ENCODE measurements at places on chromosomes 11 and 22.

DNA sequence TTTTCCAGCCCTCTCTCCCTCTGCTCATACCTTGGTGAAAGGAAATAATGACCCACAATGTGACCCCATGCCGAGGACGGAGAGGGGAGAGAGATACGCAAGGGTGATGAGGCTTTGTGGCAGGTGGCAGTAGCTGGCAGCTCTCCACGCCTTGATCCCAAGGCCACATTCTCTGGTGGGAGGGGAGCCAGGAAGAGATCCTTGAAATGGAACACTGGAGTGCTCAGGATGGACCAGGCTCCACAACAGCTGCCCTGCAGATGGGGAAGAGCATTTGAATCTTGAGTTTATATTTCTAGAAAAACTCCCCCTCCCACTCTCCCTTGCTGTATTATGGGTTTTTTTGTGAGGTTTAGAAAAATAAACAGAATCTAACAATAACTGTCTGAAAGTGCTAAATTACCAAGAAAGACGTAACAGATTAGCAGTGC is 61.6 kb upstream of the CDON start:
- no peak for DNase-seq

- DNase-seq = no peak
Observed at GRCh38 chr11:70319396-70320076, 49.0 kb downstream of the PPFIA1 start.

DNA sequence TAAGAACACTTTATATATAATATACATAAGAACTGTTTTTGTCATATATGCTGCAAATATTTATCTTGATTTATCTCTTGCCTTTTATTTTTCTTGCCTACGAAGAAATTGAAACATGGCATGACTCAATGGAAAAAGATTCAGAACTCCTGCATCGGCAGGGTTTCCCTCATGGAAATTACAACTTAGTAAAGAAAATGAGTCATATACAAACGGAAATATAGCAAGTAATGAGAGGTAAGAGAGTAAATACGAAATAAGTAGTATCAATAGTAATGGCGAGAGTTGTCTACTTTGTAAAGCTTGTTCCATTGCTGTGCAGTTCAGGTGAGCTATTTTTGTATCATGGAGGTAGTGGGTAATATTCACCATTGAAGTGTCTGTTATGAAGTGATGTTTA is 350.4 kb downstream of the DDX10 start:
- no peak for DNase-seq

DNA sequence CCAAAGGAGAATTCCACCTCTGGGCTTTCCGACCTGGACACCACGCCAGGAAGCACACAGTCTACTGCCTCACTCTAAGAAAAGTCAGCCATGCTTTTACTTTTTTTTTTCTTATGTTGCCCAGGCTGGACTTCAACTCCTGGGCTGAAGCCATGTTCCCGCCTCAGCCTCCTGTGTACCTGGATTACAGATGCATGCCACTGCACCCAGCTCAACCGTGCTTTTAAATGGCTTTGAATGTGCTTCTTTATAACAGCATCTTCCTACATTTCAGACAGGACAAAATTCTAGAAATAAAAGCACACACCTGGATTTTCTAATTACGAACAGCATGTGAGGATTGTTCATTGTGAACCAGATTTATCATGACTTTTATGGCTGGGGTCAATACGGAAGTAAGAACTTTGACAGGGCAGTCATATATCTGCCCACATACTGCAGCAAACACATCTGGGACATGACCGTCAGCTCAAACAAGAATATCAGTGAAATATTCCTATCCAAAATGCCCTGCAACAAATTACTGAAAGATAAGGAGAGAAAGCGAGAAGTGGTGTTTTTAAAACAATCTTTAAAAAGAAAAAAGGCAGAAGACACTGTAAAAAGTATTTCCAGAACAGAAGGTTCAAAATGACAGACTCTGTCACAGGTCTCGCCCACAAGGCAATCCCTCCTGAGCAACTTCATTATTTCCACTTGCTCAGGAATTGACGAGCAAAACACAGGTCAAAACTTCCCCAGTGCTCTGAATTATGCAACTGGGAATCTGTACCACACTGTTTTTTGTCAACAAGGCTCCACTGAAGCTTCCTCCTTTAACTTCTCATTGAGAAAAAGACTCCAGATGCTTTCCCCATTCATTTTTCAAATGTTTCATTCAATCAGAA is 42.1 kb downstream of the PACSIN2 start:
- DNase-seq = no peak

GRCh38 chr11:119749006-119749565 is 20.1 kb upstream of the NECTIN1 start:
- DNase-seq = no peak

GRCh38 chr22:39723463-39723862 is 152.9 kb downstream of the CACNA1I start:
- DNase-seq = no peak

DNA sequence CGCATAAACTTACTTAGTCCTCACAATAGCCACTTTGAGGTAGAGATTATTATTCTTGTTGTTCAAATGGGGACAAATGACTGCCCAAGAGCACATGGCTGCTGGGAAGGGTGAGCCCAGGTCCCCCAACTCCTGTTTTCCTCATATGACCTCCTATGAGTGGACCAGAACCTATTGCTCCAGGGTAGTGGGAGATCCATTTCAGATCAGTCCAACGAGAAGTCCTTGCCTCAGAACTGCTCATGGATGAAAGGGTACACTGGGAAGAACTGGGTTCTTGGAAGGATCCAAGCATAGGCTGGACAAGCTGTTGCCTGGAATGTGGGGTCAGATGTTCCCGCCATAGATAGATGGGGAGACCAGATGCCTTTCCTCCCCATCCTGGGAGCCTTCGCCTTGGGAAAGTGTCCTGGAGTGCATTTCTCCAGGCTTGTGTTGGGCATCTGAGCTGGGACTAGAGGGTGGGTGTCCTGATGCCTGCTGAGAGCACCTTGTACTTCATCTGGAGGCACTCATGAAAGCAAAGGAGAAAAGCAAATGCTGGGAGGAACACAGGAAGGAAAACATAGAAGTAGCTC is 146.3 kb upstream of the B3GAT1 start:
- DNase-seq = no peak

DNA sequence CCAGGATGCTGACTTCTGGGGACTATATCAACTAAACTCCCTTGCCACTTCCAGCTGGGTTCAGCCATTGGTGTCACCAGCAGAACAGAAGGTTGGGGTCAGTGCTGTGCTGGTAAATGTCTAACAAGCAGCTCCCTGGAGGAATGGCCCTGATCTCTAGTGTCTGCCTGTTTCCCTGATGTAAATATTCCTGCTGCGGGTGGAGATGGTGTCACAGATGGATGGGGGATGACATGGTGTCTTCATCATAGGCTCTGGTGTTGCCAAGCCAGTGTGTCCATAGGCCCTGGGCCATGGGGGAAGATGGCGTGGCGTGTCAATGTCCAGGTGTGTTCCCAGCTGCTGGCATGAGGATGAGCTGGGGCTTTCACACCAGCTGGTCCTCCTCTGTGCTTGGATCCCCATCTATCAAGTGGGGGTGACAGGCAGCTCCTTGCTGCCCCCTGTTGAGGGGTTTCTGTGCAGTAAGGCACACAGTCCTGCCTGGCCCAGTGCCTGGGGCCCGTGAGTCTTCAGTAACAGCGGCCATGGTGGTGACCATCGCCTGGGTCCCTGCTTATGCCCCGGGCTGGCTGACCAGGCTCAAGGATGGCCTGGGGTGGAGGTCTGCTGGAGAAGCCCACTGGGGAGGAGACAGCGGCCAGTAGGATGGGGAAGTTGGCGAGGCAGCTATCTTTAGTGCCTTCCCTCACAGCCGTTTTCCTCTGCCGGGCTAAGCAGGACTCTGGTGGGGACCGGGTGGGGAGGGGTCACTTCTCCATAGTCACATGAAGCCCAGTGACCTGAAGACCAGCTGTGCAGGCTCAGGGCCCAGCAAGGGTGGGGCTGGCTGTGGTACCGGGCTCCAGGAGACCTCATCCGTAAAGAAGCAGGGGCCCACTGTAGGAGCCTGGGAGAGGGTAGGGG is 12.7 kb downstream of the RPL3 start:
- DNase-seq = peak; percentile 12
